ENCODE measurements at places on chromosomes 4 and X. TPM values are rescaled to one million over a fixed set of nuclear protein-coding genes. Genes with fewer than 3 reads are reported as not detected.
A peak's percentile ranks its signal among the peaks of the same experiment; 100 is the strongest.

DNA sequence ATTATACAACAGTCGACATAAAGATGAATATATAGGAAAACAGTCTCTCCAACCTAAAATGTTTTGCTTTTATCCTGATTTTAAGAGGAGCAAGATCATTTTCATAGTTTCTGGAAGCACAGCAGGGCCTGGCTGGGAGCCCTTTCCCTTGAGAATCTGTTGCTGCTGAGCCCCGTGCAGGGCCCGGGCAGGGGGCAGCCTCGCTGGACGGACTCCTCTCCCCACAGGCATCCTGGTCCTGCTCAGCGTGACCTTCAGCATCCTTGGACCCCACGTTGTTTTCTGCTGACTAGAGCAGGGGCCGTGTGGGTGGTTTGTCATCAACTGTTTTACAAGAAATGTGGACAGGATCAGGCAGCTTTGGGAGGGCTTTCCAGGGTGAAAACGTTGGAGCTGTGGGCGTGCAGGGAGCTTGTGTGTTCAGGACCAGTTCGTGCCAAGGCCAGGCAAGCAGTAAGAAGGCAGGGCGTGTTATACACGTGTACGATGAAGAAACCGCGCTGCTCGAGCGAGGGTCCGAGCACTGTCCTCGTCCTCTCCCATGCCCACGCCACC is 25.0 kb downstream of the CPZ start:
- no peak for DNase-seq

DNA sequence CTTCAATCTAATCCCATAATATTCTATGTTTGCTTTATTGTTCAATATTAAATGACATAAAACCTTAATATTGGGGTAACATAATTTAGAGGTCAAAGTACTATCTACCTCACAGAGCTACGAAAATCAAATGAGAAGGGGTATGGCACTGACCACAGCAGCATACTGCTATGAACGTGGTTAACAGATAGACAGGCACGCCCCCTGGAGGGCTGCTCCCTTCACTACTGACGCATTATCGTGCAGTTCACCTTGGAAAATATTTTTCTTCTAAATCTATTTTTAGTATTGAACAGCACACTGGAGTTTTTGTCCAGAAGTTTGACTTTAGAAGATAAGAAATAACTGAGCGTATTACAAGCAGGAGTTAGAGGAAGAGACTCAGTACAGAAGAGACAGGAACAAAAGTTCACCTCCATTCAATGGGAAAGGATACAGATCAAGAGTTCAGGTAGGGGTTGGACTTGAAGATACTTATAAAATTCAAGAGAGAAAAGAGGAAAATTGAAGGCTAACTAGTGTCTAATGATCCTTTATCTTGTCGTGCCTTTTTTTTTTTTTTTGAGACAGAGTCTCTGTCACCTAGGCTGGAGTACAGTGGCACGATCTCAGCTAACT is 22.7 kb downstream of the MAP9 start:
- DNase-seq: peak; percentile 45

DNA sequence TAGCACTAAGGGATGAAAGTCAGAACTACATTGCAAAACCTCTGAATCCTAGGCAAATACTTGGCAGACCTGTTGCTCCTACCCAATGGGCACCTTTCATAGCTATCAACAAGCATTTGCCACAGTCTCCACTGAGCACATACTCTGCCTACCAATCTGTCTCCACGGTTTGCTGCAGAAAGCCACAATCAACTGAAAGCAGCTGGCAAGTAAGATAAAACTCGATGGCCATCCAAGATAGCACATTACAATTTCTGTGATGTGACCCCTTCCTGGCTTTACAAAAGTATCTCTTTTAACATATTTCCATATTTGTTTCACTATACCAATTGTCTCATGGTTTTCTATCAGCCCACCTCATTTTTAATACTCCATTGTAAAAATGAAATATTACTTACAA is 1060.5 kb upstream of the INTU start:
- DNase-seq: no peak

GRCh38 chrX:40263014-40263560 is 165.3 kb upstream of the BCOR start:
- no peak for DNase-seq

DNA sequence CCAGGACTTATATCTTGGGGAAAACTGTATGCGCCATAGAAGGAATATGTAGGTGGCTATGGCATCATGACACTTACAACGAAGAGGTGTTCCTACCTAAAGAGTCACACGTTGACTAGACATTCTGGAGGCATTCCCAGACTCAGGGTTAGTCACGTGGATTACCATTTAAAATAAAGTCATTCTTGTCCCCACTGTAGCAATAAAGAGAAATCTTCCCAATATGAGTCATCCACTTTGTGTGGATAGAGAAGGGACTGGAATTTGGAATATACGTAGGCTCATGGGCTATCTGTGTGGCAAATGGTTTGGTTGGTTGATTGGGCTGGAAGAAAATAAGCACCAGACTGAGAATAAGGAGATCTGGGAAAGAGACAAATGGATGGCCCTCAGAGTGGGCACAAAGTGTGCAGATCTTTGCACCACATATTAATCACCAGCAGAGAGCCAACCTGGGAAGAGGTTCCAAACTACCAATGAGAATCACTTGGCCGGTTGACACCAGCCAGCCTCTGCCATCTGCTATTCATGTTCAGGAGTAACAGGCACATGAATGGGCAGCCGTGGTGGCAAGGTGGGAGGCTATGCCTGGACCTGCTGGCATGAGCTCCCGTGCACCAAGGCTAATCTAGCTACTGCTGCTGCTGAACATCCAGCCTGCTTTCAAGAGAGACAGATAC is 41.0 kb downstream of the MTNR1A start:
- no peak for DNase-seq

DNA sequence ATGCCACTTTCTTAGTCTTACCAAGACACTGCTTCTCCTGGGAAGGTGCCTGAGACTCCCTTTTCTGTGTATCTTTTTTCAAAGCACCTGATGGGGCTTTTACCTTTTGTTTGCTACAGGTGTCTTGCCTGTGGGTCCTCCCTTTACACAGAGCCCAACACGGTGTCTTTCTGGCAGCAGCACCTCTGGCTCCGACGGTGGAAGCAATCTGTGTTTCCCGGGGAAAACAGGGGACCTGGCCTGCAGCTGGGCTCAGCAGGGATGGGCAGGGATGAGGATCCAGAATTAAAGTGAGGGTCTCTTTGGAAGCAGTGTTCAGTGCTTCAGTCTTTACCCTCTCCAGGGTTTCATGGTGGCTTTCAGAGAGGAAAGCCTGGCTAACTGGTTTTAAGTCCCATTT is 11.3 kb downstream of the POU4F2 start:
- DNase-seq: no peak

DNA sequence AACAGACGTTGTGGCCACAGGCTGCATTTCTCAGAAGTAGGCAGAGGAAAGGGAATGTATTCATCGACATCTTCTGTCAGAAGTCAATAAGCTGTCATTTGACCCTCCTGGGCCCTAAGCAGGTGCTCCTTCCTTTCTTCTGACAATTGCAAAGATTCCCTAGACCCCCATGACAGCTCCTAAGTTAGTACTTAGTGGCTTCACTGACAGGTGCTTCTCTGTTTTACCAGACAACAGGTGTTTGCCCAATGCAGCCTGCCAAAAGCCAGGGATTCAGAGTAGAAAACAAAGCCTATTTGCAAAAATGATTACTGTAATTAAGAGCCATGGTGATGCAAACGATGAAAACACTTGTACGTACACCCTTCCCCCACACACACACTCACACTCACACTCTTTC is 7.5 kb upstream of the FGF5 start:
- DNase-seq: no peak

DNA sequence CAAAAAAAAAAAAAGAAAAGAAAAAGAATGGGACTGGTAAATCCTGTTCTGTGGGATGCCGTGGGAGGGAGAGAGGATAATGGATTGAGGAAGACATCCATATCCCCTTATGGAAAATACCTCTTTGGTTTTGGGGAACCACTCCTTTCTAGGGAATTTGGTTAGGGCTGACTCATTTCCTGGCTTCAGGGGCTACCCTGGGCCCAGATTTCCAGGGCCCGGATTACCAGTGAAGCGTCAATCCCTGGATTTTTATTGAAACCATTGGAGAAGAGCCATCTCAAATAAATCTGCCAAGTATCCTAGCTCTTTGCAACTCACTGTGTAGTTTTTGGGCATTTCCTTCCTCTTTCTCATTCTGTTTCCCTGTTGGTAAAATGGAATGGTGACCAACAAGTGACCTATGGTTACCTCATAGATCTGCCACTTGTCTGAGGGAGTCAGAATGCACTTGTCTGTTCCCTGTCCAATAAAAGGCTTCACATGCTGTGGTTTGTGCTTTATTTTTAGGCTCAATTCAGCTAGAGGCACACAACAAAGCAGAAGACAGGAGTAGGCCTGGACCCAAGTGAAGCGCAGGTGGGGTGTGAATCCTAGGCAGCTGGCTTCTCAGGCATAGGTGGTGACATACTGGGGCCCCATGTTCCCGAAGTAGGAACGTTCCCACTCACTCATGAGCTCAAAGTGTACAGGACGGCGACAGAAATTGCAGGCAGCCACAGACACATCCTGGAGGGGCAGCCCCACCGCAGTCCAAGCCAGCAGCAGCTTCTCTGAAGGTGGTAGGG is 8.6 kb downstream of the APEX2 start:
- DNase-seq: no peak

The PDGFRA gene
- 0.05 TPM for total RNA-seq

The ZAR1 gene
- not detected for total RNA-seq

The TMEM271 gene
- total RNA-seq: not detected

The MAGEA2B gene
- total RNA-seq: not detected

The EPHA5 gene
- total RNA-seq: 21.5 TPM
